PC-9 (cell line): ENCODE measurements at places on chromosomes 4 and X.

- H3K27me3 ChIP-seq: no peaks in the 10 kb centered on the region
- H3K4me1 ChIP-seq: peaks cover 6% of the 10 kb centered on the region
- H3K27ac ChIP-seq: no peak overlapping the region
- H3K4me3 ChIP-seq: no peak overlapping the region
- no peak for DNase-seq
- H3K36me3 ChIP-seq: peaks cover 4% of the 10 kb centered on the region; the same call in 1 of the 2 replicates
Measured at GRCh38 chrX:150715184-150715583, 22.0 kb downstream of the MTMR1 start.

DNA sequence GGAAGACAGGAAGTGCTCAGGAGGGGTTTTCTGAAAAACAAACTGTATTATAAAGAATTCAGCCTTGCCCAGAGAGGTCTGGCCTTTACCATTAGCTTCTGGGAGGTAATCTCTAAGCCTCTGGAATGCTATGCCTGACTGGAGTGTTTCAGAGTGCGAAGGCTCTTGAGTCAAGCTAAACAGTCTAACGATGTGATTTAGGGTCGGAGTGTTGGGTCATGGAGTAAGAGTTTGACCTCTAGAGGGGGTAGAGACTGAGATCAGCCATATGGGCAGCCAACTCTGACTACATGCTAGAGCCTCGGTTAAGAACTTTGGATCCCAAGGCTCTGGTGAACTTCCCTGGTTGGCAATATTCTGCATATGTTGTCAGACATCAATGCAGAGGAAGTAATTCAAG, 15.0 kb downstream of the BOD1L1 start:
- no peaks in the 10 kb centered on the region for H3K27me3 ChIP-seq
- peaks cover 3% of the 10 kb centered on the region; the same call in 1 of the 2 replicates for H3K36me3 ChIP-seq
- no peak for DNase-seq
- H3K27ac ChIP-seq: no peak overlapping the region

DNA sequence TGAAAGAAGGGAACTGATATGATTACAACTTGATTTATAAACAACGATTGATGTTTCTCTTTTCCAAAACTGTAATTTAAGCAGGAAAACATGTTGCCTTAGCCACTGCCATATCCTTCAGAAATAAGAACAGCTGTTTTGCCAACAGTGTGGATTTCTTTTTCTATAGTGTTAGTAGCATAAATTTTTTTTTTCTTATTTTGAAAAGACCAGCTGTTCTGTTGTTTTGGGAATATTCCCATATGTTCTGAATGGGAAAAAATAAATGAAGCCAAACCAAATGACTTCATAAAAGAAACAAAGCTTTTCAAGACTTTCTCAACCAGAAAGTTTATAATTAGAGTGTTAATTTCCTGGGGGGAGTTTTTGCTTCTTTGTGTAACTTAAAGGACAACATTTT, 83.9 kb upstream of the ARHGAP24 start:
- no peaks in the 10 kb centered on the region for H3K27me3 ChIP-seq
- no peak for DNase-seq
- H3K4me1 ChIP-seq: no peaks in the 10 kb centered on the region
- H3K4me3 ChIP-seq: no peak overlapping the region

- DNase-seq: no peak
- H3K27me3 ChIP-seq: no peaks in the 10 kb centered on the region
- H3K36me3 ChIP-seq: no peaks in the 10 kb centered on the region
- H3K27ac ChIP-seq: no peak overlapping the region
- H3K4me3 ChIP-seq: no peak overlapping the region
- H3K4me1 ChIP-seq: no peaks in the 10 kb centered on the region
Measured at GRCh38 chr4:174709526-174709925, 119.5 kb downstream of the GLRA3 start.

DNA sequence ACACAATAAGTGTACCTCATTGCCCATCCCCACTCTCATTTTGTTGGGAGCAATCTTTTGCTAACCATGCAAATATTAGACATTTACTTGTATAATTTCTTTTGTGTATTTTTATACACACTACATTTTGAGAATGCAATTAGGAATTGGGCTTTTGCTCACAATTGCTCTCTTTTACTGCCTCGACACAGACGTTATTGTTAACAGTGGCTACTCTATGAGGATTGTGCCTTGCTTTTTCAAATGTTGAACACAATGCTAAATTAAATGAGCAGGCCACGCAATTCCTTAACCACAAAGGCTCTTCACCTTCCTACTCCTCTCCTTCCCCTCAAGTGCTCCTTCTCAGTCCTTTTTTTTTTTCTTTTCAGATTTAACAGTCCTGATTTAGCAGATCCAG, 42.8 kb upstream of the HPF1 start:
- H3K27ac ChIP-seq: no peak overlapping the region
- H3K36me3 ChIP-seq: no peaks in the 10 kb centered on the region
- no peaks in the 10 kb centered on the region for H3K4me1 ChIP-seq
- H3K4me3 ChIP-seq: no peak overlapping the region
- H3K27me3 ChIP-seq: no peaks in the 10 kb centered on the region
